ENCODE measurements at places on chromosomes 3 and 15.

- DNase-seq, result no peak
These were observed 33.4 kb upstream of the SRP14 start for GRCh38 chr15:40072216-40072990.

GRCh38 chr3:177210744-177211502 is 13.6 kb upstream of the TBL1XR1 start:
- no peak for DNase-seq

- no peak for DNase-seq
These were observed 250.8 kb downstream of the TBC1D5 start for GRCh38 chr3:17491601-17492000.

DNA sequence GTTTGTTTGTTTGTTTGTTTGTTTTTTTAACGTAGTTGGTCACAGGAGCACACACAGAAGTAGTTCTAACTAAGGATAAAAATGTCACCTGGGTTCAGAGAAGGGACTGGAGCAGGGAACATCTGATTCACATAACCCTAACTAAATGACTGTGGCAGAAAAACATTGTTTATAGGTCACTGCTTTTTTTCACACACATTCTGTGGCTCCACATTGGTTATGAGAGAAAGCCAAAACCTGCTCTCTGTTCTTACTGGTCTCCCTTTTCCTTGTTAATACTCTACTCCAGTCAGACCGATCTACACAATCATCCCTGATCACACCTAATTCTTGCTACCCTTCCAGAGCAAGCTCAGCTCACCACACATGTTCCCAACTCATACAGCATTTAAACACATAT is 190.4 kb upstream of the ICE2 start:
- no peak for DNase-seq

- DNase-seq, result no peak
These were observed 49.6 kb upstream of the ST8SIA2 start for GRCh38 chr15:92343924-92344643.

GRCh38 chr15:99098426-99098825 is 6.5 kb upstream of the SYNM start:
- DNase-seq, result no peak
